ENCODE measurements at places on chromosomes 2 and 18. TPM values are rescaled to one million over a fixed set of nuclear protein-coding genes. Genes with fewer than 3 reads are reported as not detected.
A peak's percentile ranks its signal among the peaks of the same experiment; 100 is the strongest.

DNA sequence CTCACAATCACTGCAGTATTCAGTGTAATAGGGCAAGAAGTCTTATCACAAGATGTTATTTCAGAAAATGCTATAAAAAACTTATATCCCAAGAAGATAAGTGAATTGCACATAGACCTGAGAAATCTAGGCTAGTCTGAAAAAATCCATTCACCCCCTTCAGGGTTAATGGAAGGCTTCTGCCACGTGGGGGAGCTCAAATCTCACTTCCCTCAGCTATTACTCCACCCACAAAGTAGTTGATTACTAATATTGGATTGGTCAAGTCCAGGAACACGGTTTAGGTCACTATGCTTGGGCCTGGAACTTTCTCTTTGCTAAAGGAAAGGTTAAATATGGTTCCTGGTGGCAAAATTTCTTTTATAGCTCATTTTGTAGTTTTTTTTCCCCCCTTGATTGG is 51.2 kb upstream of the ADAM23 start:
- DNase-seq = no peak

DNA sequence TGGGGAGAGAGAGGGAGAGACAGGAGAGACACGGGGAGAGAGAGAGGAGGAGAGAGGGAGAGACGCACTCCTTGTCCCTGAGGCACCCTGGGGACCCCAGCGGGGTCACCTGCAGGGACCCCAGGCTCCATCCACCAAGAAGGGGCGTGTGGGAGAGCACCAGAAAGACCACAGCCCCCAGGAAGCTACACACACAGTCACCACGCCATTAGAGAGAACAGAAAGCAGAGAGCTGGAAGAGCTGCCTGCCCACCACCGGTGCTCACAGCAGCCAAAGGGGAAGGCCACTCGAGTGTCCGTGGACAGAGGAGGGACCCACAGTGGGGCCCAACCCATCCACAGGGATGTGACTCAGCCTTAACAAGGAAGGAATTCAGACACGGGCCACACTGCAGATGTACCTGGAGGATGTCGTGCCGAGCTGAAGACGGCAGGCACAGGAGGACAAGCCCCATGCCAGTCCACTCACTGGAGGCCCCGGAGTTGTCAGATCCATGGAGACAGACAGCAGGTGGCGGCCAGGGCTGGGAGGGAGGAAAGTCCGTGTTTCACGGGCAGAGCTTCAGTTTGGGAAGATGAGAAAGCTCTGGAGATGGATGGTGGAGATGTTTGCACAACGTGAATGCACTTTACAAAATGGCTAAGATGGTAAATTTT is 11.5 kb upstream of the NFATC1 start:
- peak; percentile 64 for DNase-seq

- no peak for DNase-seq
These were observed 67.7 kb downstream of the SLC8A1 start for GRCh38 chr2:40384233-40384632.

DNA sequence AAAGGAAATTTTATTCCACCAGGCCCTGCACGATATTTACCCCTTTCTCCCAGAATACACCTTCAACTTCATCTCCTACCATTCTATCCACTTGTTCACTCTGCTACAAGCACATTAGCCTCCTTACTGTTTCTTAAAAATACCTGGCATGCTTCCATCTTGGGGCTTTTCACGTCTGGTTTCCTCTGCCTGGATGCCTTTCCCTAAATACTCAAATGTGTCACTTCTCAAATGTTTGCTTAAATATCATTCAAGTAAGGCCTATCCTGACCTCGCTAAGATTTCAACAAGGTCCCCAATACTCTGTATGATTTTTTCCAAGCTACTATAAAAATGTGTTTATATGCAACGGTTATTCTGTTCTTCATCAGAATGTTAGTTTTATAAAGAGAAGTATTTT is 433.0 kb upstream of the CHAC2 start:
- no peak for DNase-seq

DNA sequence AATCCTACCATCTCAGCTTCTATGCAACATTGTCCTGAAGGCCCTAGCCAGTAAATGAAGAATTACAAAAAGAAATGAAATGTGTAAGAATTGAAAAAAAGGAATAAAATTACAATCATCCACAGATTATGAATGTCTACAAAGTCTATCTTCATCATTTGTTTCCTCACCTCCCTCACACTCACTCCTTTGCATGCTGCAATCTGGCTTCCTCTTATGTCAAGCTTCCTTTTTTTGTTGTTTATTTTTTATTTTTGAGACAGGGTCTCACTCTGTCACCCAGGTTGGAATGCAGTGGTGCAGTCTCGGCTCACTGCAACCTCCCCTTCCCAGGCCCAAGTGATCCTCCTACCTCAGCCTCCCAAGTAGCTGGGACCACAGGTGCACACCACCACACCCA is 129.0 kb downstream of the CABYR start:
- DNase-seq = no peak

DNA sequence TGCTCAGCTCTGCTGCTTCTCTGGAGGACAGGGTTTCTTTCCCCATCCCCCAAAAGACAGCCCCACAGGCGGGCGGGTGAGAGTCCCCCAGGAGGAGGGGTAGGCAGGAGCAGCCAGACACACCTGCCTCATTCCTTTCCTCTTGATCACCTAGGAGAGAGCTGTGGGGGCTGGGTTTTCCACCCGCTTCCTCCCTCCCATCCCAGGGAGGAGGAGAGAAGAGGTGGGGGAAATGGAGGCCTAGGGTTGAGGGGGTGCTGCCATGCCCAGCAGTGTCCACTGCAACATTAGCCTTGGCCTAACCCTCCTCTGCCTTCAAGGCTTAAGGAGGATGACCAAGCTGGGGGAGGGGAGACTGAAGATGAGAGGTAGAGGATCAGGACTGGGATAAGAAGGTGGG is 14.7 kb downstream of the WNT10A start:
- no peak for DNase-seq

DNA sequence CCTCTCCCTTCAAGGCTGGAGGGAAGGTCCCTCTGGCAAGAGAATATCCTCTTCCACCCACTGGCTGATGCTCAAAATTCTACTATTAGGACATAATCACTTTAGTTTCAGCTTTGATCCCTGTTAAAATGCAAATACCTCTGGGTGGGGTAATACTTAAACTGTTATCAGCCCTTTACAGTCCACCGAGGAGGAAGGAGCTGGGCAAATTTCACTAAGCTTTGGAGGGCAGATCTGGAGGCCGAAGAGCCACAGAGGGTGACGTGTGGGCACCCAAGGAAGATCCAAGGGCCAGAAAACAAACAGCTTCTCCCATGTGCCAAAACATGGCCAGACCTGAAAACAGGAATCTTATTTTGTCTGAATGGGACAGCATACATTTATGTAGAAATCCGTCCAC is 74.6 kb upstream of the BCL11A start:
- DNase-seq = no peak

DNA sequence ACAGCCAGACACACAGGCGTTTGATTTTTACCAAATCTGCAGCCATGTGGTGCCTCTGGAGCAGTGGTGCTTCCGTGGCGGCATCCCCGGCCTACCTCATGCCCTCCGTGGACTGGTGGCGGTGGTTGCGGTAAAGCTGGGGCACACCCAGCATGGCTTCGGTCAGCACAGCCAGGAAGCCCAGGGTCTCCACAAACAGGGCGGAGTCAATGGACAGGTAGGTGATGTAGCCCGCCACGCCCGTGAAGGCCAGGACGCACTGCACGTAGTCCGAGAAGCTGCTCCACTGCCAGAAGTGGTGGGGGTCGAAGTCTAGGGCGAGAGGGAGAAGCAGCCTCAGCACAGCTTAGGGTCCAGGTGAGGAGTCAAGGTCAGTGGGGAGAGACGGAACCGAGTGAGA is 32.4 kb downstream of the SLC66A2 start:
- DNase-seq = no peak

DNA sequence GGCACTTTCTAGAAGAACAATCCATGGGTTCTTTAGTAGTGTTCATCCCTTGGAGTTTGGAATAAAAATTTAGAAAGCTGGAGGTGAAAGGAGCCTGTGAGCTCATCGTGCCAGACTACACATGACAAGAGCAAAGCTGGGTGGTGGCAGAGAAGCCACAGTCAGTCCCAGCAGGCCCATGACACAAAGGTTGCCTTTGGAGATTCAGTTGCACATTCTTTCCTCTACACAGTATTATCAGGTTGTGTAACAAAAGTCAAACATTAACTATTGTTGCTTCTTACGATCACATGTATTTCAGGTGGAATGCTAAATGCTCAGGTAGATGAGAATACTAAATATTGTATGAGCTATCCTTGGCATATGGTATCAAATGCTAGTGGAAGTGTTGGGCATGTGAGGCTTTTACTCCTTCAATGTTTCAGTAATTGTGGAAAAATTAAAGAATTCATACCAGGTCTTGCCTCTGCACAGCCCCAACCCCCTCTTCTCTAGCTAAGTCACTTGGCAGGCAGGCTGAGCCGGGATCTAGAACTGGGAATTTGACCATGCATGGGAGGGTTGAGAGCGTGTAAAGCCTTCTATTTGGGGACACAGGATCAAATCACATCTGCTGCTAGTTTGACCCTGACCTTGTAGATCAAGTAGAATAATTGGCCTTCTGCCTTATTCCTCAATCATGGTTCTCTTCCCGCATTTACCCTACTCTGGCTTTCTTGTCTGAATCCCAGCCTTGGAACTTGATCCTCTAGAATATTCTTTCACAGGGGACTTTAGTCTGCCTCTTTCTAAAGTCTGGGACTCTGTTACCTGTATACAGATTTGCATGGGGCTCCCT is 230.9 kb downstream of the GCA start:
- no peak for DNase-seq

GRCh38 chr18:10930076-10930475 is 219.3 kb downstream of the PIEZO2 start:
- DNase-seq = no peak

DNA sequence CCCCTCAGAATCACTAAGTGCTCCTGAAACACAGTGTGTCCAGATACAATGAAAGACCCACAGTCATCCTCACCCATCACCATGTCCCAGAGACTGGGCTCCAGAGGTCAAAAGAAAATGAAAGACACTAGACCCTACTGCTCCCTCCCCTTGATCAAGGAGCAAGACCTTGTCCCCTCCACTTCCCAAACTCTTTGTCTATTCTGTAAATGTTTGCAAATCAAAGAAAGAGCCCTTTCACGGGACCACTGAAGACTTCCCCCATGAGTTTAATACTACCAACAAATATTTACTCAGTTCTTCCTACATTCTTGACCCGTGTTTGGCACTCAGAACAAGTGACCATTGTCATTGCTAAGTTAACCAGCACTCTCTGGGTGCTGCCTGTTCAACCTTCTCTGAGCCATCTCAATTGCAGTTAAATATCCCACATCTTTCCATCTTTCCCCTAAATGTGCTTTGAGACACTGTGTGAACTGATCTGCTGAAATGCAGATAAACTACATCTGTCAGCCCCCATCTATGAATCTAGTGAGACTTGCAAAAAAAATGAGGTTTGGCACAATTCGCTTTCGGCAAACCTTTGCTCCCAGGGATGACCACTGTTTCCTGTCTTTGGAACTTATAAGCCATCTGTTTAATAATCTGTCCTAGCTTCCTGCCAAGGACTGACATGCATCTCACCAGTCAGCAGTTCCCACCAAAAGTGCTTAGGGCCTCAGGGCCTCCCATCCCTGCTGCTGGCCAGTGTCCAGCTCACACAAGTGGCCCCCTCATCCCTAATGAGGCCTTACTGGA is 170.3 kb downstream of the GFPT1 start:
- no peak for DNase-seq

- DNase-seq = no peak
These were observed 280.0 kb upstream of the RAB12 start for GRCh38 chr18:8329186-8329771.

DNA sequence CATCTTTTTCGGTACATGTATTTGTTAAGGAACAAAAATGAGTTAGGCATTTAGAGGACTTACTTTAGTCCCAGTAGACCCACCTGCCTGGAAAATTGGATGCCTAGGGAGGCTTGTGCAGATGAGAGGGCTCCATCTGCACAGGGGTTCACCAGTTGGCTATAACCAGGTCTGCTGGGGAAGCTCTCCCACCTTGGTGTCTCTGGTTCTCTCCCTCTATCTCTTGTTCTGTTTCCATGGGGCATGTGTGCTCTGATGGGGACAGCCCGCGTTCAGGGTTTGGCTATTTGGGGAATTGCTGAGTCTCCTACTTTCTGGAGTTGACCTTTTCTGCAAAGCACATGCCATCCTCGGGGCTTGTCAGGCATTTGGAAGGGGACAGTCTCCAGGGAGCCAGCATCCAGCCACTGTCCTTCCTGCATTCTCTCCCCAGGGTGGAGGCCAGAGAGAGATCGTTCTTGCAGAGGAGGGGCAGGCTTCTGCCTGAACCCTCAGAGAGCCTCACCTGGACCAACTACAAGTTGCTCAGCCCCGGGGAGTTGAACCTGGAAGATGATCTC is 157.3 kb downstream of the KLHL29 start:
- peak; percentile 52 for DNase-seq

DNA sequence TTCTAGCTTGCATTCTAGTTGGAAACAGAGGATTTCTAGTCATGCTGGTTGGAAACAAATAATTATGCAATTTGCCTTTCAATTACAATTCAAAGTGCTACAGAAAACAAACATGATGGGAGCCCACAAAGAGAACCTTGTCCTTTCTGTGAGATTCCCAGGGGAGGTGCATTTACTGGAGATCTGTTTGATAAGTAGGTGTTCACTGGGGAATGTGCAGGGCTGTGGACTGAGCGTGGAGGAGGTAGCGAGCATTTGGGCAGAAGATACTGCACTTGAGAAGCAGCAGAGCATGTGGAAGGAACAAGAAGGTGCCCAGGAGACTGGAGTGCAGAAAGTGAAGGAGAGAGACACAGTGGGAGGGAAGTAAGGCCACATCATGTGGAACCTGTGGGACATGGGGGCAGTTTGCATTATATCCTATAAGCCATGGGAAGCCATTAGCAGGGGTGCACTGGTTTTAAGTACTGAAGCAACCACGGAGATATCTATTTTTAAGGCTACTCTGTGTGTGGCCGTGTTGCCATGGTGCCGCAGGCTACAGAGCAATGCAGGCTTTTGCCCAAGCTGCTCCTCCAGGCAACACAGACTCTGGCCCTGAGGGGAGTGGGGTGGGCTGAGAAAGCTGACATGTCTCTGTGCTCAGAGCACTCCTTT is 154.0 kb downstream of the ANTXR1 start:
- no peak for DNase-seq

Gene GLI2
- 2.2 TPM for total RNA-seq

Gene GPR45
- not detected for total RNA-seq

Gene ABCG8
- 0.32 TPM for total RNA-seq

Gene SLC23A3
- 0.87 TPM for total RNA-seq

Gene SERPINE2
- 6.1 TPM for total RNA-seq

Gene TMEM37
- total RNA-seq = 4.5 TPM
